ENCODE measurements at places on chromosomes 1 and 21. TPM values are rescaled to one million over a fixed set of nuclear protein-coding genes. Genes with fewer than 3 reads are reported as not detected.

- DNase-seq, result no peak
These were observed 107.0 kb upstream of the ERG start for GRCh38 chr21:38605236-38605635.

GRCh38 chr1:204074274-204075138 is 1.6 kb downstream of the SOX13 start:
- DNase-seq, result no peak

GRCh38 chr1:11453742-11454491 is 25.0 kb upstream of the DISP3 start:
- no peak for DNase-seq

- no peak for DNase-seq
These were observed 51.3 kb downstream of the GPR161 start for GRCh38 chr1:168085401-168085872.

DNA sequence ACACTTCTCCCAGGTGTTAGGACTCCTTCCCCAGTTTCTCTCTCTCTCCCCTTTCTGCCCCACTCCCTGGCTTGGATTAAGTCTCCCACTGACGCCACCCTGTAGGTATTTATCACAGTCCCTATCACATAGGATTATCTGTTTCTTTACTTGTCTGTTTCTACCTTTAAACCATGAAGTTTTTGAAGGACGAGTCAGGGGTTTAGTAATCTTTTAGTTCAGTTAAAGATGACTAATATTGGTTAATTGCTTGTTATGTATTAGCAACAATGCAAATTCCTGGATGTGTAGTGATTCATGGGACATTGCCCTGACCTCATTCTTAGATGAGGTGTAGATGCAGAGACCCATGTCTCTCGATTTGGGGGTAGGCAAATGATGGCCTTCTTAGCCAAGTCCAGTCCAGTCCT is 6.4 kb downstream of the LAMC1 start:
- DNase-seq, result no peak

GRCh38 chr1:225654277-225654597 is 1.3 kb upstream of the ENAH start:
- no peak for DNase-seq

GRCh38 chr21:24276204-24276603 is 1331.1 kb downstream of the MRPL39 start:
- DNase-seq, result no peak

DNA sequence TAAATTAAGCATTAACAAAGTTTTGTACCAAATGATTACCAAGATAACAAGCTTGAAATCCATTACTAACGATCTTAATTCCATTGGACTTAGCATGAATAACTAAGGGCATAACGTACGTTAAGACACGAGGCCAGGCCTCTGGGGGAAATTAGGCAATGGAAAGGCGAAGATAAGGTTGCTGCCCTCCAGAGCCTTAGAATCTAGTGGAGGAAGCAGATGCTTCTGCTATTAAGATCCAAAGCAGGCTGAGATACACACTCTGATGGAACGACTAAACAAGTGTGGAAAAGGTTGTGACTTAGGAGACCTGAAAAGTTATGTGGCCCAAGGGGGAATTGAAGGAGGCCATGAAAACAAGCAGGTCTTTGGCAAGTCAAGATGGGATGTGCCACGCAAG is 6.0 kb downstream of the AKNAD1 start:
- no peak for DNase-seq

- no peak for DNase-seq
These were observed 10.8 kb upstream of the TMEM52 start for GRCh38 chr1:1929639-1930545.

The SLC35E2B gene
- 45.6 TPM for polyA plus RNA-seq

All from thymus (tissue), 14 donors.